Activated CD8-positive, alpha-beta T cell treated with anti-CD3 and anti-CD28 coated beads for 36 hours (primary cell): ENCODE measurements at places on chromosomes 12 and 14. TPM values are rescaled to one million over a fixed set of nuclear protein-coding genes. Genes with fewer than 3 reads are reported as not detected.

The TMEM30B gene
- total RNA-seq = 1.8 TPM

The OLR1 gene
- total RNA-seq = not detected

The MANSC4 gene
- not detected for total RNA-seq

The TMEM117 gene
- 0.96 TPM for total RNA-seq

The PRPF40B gene
- 5.6 TPM for total RNA-seq

The CMA1 gene
- total RNA-seq = 0.34 TPM

The NELL2 gene
- total RNA-seq = 99.7 TPM

DNA sequence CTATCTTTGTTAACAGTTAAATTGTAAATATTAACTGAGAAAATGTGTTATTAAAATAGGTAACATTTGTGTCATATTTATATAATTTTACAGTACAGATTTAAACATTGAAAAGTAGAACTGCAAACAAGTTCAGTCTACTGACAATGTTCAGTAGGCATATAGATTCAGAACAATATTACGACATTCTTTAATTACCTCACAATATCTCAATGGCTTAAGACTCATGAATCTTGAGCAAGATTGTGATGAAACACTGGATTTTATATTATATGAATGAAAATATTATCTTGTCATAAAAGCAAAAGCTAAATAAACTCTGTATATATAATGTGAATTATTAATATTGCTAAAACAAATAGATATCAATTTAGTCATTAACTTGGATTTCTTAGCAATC is 194.9 kb downstream of the ADAMTS20 start:
- DNase-seq = no peak

DNA sequence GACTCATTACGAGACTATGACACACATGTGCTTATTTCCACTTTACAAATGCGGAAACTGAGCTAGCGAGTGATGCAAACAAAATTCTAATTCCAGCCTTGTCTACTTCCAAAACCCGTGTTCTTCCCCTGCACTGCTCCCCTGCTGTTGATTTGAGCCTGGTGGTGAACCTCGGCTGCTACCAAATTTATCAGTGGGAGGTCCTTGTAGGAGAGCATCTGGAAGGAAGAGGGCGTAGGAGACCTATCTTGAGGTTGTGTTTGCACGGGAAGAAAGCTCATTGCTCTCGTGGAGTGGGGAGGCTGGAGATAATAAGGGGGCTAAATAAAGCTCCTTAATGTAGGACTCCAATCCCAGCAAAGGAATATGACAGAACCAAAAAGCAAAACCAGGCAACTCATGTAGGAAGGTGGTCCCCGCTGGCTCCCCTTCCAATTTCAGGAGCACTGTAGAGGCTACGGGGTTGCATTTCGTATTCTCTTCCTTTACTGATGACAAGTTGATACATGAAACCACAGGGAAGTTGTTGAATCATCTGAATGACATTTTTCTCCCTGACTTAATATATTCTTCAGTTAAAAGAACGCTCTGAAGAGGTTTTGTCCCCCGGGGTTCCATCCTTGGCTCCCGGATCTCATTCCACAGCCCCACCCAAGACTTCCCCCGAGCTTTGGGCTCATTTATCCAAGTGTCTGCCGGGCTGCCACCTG is 52.6 kb downstream of the FZD10 start:
- DNase-seq = no peak

DNA sequence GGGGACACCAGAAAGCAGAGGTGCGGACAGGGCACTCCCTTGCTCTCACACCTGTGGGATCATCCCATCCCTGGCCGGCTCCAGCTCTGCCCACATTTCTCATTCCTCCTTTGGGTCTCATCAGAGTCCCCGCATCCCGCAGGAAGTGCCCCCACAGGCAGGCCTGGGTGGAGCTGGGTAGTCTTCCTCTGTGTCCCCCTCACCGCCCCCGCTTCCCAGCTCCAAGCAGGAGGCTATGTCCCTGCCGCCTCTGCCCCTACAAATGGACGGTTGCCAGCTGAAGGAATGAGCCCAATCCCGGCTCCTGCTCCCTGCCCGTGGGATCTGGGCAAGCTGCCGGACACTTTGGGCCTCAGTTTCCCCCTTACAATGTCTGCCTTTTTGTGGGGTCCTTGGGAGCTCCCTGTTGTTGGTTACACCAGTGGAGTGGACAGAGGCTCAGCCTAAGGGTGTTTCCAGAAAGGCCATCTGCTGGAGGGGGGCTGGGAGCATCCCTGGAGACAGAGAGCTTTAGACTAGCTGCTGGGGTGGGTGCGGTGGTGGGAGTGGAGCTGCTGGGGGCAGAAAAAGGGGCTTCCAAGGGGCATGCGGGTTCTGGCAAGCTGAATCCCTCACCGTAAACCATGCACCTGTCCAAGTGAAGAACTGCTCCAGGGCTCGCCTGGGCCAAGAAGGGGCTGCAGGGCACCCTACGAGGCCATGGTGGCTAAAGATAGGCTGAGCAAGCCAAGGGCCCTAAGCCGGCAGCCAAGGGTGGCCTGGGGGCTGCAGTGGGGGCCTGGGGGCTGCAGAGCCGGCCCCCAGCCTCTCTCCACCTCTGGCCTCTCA is 7.9 kb upstream of the GPR132 start:
- DNase-seq = no peak

DNA sequence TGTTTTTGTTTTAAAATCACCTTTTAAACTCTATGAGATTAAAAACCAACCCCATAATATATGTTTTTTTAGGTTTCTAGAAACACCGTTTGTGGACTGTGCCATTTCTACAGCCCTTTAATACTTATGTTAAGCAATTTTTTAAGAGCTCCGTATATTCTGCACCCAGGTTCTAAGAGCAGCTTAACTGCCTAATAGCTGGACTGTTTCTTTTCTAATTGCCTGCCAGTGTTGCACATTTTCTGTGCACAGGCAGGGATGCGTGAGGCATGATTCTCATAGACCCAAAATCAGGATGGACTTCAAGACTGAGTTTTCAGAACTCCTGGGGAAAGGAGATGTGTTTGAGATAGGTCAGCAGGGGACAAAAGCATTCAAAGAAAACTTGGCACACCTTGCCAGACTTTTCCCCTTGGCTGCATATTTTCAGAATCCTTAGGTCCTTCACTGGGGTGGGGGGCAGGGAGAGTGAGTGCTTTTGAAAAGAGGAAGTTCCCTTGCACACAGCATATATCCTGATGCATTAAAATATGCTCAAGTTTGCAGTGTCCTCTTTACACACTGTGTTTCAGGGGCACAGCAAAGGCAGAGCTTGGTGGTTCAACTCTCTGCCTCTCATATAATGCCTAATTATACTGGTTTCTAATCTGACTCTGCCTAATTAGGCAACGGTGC is 27.9 kb downstream of the TMEM30B start:
- no peak for DNase-seq

DNA sequence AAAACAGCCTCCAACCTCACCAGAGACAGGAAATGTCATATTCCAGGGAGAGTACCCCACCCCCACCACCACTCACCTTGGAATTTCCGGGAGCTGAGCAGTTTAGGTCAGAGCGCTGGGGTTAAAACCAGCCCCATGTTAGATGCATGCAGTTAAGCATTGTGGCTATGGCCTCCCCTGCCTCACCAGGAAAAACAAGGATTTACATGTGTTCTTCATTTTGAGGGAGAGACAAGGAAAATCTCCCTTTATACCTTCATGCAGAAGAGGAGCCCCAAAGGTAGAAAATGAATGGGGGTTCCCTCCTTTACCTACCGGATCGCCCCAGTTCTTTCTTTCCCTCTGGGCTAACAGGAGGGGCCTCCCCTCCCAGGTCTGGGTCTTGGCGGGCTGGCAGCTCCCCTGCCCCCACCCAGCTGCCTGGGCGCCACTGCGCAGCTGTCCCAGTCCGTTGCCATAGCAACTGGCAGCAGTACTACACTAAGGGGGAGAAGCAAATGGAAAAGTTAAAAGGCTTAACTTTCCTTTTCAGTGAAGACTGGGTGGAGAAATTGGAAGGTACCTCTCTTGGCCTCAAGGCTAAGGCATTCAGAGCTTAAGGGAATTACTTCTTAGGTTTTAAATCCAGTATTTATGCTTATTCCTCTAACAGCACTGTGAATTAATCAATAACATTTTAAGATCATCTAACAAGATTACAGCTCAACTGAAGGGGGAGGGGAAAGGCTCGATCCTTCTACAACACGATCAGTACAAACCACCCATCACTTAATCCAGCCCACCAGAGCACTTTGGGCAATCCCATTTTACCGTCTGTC is 20.5 kb downstream of the CBX5 start:
- peak; percentile 63 for DNase-seq

DNA sequence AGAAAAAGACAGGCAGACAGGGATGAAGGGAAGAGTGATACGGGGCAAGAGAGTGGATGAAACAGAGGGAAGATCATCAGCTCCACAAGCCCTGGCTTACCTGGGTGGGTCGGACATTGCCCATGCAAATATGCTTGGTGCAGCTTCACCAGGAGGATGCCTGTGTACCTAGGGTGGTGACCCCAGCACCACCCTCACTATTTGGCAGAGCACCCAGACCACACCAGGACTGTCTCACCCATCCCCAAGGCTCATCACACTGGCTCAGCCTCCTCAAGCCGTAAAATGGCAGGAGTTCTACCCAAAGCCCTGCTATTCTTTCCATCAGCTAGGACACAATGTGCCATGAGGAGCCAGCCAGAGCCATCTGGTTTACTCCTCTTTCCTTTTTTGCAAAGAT is 3.0 kb downstream of the GALNT8 start:
- DNase-seq = no peak

GRCh38 chr14:65156568-65157366 is 54.5 kb upstream of the MAX start:
- DNase-seq = no peak
